ENCODE measurements at places on chromosomes 11 and 22.

DNA sequence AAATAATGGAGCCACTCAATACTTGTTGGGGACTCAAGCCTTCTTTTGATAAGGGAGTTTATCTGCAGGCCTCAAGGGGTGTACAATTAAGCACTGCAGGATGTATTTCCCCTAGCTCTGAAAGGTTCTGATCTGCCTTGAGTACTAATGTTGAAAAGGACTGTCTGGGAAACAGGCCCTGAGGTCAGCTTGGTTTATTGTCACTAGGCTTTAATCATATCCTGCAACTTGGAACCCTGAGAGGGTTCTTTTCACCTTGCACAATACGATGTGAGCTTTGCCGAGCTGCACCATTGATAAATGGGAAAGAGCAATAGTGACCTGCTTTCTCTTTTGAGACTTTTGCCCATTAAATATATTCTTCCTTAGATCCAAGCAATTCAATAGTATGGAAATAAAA lies 31.6 kb upstream of the HORMAD2 start:
- no peak for DNase-seq

- DNase-seq = peak; percentile 91
Measured at GRCh38 chr22:24474221-24474620, 20.9 kb upstream of the UPB1 start.

- DNase-seq = no peak
Measured at GRCh38 chr22:50306753-50307749, at the start of gene PLXNB2. TSS of gene PLXNB2 (minus strand) at chr22:50307646. CDS start at chr22:50290584, 17,062 bp downstream.

- DNase-seq = no peak
Measured at GRCh38 chr11:60764879-60765278, 8.2 kb downstream of the MS4A15 start.

DNA sequence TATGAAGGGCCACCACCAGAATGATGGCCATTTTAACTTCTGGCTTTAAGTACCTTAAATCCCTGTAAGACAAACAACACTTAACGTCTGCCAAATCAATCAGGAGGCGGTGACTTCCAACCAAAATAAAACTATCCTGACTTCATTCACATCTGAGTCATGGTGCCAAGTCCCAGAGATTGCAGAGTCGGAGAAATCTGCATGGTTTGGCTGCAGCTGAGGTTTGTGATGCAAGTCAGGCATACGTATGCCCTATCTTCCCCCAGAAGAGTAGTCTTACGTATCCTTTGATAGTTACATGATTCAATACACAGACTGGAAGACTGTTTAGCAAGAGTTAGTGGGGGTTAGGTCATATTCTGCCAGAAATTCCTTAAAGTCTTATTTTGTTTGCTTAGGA lies 1.7 kb upstream of the GAB2 start:
- peak; percentile 64 for DNase-seq

GRCh38 chr11:128341280-128342248 lies 245.8 kb downstream of the ETS1 start:
- no peak for DNase-seq

DNA sequence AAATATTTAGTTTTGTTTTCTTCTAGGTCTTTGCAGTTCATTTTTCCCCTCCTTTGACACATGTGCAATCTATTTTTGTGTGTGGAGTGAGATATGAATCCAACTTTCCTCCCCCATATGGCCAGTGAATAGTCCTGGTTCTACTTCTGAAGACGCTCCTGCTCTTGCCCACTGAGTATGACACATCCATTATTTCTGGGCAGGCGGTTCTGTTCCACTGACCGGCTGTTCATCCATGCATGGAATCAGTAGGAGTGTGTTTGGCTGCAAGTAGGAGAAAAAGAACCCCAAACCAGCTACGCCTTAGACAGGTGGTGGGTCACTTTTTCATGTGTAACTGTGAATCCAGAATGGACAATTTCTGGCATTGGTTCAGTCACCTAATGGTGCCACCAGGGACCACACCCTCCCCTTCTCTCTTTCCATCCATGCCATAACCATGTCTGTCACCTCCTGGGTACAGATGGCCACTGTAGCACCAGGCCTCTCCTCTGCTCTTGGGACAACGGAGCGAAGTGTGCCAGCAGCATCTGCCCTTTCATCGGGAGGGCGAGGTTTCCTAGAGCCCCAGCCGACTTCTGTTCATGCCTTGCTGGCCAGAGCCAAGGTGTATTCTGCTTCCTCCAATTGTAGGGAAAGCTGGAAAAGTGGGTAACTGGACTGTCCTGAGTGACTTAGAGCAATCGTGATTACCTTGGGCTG lies 67.4 kb upstream of the SLC22A12 start:
- no peak for DNase-seq

- DNase-seq = no peak
Measured at GRCh38 chr11:1923201-1923956, 3.9 kb downstream of the TNNT3 start.

DNA sequence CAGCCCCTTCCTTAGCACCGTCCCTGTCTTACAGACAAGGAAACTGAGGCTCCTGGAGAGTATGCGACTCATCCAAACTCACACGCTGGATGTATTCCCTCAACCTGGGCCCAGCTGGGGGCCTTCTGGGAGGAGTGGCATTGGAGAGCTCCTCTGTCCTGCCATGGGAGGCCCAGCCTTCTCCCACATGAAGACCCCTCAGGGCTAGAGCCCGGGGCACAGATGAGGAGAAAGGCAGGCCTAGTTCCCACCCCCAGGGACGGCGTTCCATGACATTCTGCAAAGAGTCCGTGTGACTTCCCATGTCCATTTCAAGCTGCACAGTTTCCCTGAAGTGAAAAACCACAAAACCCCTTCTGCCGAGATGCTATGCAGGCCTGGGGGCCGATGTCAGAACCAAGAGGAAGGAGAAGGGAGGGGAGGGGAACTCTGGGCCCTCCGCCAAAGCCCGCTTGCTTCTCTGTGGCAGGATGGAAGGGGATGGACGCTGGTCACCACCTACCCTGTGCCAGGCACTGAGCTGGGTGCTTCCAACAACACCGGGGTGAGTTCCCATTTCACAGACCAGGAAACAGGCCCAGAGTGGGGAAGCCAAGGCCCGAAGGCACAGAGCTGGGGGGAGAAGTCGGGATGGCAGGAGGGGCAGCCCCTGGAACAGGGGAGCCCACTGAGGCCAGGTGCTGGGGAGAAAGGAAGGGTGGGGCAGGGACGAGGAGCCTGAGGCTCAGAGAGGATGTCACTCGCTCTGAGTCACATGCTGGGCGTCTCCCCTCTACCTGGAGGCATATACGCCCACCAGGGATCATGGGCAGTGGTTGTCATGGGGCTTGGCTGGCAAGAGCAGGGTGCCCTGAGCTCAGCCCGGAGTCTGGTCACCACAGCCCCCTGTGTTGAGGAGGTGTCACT lies 15.7 kb downstream of the RAC2 start:
- DNase-seq = no peak

DNA sequence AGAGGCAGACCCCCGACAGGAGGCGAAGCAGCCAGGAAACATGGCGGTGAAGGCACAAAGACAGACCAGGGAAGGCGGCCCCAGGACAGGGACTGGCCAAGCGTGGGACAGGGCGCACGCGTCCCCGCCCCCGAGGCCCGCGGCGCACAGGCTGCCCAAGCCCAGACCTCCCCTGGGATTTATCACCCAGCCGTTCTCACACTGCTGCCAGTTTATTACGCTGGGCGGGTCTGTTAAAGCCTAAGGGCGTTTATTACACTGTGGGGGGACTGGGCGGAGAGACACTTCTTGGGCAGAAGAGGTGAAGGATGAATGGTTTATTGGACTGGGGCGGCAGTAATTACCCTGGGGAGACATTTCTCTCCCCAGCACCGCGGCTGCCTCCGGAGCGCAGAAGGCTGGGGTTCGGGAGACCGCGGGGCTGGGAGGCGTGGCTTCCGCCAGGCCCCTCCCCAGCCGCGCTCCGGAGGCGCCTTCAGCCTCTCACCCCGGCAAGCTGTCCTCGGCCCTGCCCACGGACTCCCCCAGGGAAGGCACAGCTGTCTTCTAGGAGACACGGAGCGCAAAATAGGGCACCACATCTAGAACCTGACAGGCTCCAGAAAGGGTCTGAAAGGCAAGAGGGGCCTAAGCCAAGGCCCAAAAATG lies 47.1 kb downstream of the SLC22A12 start:
- no peak for DNase-seq

- DNase-seq = no peak
Measured at GRCh38 chr22:43343670-43344519, 723 bp upstream of the SCUBE1 start.

DNA sequence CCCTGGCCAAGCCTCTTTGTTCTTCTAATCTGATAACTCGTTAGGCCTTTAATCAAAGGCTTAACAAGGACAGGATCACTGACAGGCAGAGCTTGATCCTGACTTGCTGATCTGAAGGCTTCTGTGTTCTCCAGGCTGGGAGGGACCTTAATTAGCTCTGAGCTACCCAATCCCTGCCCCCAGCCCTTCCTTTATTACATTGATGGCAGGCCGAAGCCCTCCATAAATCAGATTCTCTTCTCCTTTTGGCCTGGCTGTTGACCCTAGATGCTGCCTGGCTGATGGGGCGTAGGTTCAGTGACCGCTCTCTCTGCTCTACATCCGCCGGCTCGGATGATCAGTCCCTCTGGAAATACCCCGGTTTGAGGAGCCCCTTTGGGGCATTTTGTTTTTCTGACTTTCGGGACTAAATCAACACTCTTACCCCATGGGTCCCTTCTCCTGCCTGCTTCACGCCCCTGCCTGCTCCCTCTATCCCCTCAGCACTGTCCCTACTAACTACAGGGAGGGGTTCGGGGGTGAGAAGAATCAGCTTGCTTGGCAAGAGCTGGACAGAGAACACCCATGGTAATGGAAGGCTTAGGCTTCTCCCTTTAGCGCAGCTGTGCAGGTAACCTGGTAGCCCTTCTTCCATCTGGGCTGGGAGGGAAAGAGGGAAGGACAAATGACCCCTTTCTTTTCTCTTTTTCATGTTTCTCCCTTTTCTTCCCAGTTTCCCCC lies 10.0 kb upstream of the RRM1 start:
- no peak for DNase-seq

- no peak for DNase-seq
Measured at GRCh38 chr11:66727282-66728037, 1.6 kb downstream of the SPTBN2 start.

DNA sequence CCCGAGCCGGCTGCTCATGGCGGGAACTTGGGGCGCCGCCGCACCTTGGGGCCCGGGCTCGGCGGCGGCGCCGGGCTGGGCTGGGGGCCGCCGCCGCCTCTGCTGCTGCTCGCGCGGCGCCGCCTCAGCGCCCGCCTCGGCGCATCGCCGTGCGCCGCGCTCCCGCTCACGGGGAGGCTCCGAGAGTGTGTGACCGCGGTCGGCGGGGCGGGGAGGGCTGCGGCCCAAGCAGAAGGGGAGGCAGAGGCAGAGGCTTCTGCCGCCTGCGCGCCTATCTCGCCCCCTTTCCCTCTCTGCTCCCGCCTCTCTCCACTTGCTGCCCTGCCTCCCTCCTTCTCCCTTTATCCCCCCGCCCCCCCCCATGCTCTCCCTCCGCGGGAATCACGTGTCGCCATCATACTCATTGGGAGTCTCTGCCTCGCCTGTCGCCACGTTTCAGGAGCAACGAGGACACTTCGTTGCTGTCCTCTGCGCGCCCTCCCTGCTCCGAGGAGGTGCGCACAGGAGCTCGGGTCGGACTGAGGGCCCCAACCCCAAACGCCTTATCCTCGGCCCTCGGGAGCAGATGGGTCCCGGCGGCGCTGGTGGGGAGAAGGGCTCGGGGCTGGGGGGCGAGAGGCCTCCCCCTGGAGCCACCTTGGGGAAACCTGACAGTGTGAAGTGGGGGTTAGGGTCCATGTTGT lies at the start of gene GUCY1A2:
Gene GUCY1A2, minus strand, starts transcription at position 258 of the 683 bp plus-strand sequence. CDS start 421 bp downstream, outside the sequence.
- no peak for DNase-seq

GRCh38 chr22:31625661-31626426 lies 36.2 kb downstream of the PISD start:
- no peak for DNase-seq

GRCh38 chr11:62493801-62494200 lies 52.8 kb downstream of the AHNAK start:
- no peak for DNase-seq

DNA sequence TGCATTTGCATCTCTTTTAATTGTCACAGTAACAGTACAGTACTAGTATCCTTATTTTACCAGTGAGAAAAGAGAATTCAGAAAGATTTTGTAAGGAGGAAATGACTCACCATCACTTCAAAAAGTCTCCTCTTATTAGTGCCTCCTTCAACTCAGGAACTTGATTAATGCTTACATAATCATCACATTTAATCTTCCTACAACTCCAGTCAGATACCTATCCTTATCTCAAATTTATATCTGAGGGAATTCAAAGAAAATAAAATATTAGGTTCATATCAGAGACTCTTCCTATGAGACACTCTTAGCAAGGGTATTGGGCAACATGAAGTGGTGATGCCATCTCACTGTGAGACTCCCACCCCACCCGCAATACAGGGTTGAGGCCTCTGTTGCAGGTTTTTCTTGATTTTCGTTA lies 26.1 kb upstream of the CTSC start:
- DNase-seq = no peak

GRCh38 chr11:96062134-96062533 lies 138.2 kb upstream of the MTMR2 start:
- DNase-seq = no peak

- no peak for DNase-seq
Measured at GRCh38 chr11:77519847-77520246, 46.0 kb upstream of the PAK1 start.

DNA sequence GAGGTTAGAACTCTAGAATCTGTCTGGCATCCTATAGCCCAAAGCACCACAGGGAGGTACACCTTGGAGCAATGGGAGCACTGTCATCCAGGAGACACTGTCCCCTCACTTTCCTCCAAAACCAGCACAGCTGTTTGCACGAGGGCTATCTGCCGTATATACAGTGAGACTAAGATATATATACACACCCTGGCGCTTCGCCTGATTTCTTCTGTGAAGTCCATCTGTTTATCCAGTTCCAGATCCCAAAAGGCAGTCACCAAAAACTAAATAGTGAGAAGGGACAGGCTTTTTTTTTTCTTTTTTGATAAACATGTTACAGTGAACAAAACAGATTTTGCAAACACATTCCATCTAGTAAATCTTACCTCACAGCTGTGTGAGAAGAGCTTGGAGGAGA lies 68.5 kb downstream of the ARFGAP2 start:
- DNase-seq = no peak

DNA sequence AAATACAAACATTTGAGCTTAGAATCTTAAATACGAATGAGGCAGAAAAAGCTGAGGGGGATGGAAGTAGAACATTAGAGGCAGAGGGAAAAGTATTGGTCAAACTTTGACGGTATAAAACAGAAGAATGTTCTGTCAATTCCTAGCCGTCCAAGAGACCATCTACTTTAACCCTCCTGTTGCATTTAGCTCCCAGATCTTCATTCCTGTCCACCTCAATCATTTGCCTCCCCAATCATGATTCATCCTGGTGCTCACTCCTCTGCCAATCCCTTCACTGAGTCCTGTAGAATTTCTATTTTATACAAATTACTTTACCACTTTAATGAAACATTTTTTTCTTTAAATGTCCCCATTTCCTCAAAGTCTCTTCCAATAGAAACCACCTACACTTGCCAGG lies 28.2 kb downstream of the C2CD3 start:
- peak; percentile 64 for DNase-seq

GRCh38 chr22:20517422-20517821 lies 10.0 kb downstream of the MED15 start:
- DNase-seq = no peak

GRCh38 chr11:44574610-44575287 lies 9.3 kb downstream of the CD82 start:
- no peak for DNase-seq
